ENCODE measurements at places on chromosomes 11 and 22.

GRCh38 chr22:20022231-20022977, 1.5 kb downstream of the TANGO2 start:
- no peak for DNase-seq

DNA sequence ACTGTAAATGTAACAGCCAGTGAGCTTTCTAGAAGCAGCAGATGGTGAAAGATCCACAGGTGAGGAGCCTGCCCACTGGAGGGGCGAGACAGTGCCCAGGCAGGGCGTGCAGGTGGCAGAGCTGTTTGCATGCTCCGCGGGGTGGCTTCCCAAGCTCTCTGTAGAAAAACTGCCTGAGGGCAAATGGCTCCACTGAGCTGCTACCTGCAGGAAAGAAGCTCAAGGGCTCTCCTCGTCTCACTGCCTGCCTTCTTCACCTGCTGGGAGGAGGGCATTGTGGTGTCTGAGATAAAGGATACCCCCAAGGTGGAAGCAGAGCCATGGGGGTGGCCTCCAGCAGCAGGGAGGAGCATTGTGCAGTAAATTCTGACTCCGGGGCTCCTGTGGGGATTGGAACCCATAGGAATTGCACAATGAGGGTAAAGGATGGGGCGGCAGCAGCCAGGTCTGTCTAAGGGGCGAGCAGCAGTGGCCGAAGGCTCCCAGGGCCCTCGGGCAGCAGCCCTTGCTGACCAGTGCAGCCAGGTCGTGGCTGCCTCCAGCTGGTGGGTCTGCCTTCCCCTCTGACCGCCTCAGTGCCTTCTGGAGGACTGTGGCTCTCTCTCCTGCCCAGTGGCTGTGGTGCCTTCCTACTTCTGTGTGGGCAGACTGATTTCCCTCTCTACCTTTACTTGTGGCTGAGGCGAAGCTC, 28.0 kb upstream of the CABP7 start:
- no peak for DNase-seq

DNA sequence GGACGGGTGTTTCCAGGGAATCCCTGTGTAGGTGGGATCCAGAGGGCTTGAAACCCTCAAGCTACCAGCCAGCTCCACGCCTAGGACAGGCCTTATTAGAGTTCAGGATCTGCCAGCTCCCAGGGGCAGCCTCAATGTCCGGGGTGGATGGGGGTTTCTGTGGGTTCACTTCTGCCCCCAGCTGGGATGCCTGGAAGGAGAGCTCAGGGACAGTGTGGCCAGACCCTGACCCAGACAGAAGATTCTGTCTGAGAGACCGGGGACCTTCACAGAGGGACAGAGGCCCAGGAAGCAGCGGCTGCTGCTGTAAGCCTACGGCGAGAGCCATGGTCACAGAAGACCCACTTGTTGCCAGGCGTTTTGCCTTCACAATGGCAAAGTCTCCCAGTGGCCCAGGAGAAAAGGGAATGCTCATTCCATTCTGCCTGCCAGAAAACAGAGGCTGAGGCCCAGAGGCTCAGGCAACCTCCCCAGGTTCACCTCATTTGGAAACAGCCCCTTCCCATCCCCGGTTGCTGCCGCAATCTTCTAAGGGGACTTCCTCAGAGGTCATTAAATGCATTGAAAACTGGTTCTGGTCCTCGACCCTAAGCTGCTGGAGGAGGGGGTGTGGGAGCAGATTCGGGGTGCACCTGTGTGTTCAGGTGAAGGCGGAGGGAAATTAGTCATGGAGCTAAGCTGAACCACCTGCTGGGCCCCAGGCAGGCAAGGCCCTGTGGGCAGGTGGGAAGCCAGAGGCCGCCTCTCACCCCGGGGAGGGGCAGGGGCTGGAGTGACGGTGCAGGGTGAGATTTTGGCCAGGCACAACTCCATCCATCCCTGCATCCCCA, 4.9 kb upstream of the KRTAP5-6 start:
- no peak for DNase-seq

GRCh38 chr11:128039140-128040021, 548.0 kb downstream of the ETS1 start:
- no peak for DNase-seq

DNA sequence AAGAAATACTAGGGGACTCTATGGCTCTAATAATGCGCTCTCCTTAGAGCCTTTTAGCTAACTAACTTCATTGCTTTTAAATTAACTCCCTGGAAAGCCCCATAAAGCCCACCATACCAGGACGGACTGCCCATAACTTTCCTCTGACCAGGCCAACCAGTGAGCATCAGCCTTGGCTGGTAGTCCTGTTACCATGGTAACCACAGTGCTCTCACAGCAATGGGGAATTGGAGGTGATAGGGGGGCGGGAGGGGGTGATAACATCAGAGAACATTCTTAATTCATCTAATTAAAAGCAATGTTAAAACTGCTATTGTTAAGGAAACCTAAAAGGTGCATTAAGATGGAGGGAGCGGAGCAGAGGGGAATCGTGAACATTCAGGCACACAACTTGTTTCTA, 27.2 kb upstream of the CHRM4 start:
- DNase-seq = no peak

DNA sequence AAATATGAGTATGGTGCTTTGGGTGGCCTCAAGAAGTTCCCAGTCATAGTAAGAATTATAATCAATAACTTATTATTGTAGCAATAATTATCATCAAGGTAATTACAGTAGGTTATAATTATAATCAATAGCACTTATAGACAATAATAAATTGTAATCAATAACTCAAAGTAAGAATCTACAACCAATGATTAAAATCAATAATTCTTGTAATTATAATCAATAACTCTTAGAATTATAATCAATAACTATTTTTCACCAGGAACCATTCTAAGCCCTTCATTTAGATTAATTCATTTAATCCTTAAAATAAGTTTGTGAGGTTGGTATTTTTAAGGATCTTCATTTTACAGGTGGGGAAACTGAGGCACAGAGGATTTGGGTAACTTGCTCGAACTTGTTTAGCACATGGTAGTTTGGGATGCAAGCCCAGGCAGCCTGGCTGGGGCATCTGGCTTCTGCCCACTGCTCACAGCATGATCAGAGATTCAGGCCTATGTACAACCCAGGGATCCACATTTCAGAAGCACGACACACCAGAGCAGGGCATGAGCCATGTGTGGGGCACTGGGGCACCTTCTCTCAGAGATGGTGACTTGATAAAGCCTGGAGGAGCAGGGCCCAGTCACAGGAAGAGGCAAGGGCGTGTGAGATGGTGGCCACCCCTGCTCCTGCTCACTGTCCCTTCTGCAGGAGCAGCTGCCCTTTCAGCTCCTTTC, 46.6 kb downstream of the SLC1A2 start:
- no peak for DNase-seq

GRCh38 chr11:69151836-69152235, 3.9 kb upstream of the SMIM38 start:
- DNase-seq = no peak

GRCh38 chr11:41308286-41308685, 151.2 kb downstream of the LRRC4C start:
- no peak for DNase-seq

- DNase-seq = no peak
These were observed 23.2 kb downstream of the TAF1D start for GRCh38 chr11:93718057-93718563.

- DNase-seq = no peak
These were observed 24.5 kb downstream of the BID start for GRCh38 chr22:17749605-17750395.

DNA sequence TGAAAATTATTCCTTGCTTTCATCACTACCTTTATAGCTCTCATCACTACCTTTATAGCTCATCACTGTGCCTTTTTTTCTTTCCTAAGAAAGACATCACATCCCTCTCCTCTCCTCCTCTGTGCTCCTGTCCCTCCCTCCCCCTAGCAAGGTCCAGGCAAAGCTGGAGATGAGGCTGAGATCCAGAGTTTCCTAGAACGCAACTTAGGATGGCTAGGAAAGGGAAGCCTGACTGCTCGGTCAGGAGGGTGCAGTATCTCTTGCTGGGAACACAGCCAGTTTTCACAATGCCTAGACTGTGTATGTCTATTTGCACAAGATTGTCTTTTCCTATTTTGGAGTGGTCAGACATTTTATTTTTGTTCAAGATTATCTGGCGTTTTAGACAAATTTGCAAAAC, 24.7 kb downstream of the TUB start:
- DNase-seq = no peak

- DNase-seq = no peak
These were observed 1.7 kb downstream of the AP1B1 start for GRCh38 chr22:29386708-29387107.

DNA sequence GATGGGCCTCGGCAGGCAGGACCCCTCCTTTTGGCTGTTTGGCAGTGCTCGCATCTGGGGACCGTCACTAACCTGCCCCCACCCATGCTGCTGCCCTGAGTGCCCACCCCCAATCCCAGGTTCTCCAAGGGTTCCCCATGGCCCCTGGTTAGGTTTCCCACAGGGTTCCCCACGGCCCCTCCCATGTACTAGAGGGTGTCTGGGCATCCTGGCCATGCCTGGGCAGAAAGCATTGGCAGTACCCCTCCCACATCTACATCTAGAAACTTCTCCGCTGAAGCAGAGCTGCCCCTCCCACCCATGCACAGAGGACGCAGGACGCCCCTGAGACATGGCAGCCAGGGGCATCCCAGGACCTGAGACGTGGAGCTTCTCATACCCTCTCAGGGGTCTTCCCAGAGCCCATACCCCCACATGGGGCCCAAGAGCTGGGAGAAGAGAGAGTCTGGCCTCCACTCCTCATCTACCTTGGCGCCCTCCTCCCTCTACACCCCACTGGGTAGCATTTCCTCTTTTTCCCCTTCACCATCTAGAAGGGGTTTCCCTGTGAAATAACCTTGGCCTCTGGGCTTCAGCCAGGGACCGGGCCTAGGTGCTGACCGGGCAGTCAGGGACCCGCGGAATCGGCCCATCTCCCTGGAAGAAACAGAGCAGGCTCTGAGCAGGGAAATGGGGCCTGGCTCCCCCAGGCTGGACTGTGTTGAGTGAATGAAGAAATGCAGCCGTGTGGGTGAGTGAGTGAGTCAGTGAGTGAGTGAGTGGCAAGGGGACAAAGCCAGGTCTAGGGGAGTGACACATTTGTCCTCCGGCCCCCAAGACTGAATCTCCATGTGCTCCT, 987.3 kb downstream of the BRD1 start:
- DNase-seq = no peak

GRCh38 chr11:35946766-35947165, 2.9 kb downstream of the LDLRAD3 start:
- DNase-seq = no peak

GRCh38 chr11:68974421-68975194, 6.2 kb downstream of the MRGPRD start:
- no peak for DNase-seq

DNA sequence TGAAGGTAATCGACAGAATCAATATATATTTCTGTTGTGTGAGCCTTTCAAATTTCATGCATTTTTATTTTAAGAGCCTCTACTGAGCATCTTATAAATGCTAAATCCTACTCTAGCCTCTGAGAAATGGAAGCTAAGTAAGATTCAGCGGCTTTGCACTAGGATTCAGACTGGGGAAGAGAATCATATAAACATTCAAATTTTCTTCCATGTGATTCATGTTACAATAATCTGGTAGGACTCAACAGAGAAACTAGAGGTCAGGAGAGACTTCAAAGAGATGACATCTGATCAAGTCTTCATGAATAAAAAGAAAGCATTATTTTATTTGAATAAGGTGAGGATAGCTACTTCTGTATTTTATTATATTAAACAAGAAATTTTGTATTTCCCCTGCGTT, 538.9 kb downstream of the DLG2 start:
- no peak for DNase-seq

DNA sequence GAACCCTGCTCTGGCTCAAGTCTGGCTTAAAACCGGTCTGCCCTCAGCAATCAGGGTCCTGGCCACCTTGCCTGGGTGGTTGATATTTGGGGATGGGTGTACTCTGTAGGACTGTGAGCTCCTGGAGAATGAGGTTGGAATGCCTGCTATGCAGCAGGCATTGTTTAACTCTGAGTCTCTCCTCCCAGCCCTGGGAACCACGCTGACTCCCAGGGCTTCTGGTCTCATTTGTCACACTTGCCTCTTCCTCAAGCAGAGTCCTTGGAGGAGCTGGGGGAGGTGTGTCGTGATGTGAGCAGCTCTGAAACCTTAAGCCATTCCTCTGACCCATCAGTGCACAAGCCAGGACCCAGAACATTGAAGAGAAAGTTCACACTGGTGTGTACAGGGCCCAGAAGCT, 340.1 kb downstream of the MN1 start:
- DNase-seq = no peak

DNA sequence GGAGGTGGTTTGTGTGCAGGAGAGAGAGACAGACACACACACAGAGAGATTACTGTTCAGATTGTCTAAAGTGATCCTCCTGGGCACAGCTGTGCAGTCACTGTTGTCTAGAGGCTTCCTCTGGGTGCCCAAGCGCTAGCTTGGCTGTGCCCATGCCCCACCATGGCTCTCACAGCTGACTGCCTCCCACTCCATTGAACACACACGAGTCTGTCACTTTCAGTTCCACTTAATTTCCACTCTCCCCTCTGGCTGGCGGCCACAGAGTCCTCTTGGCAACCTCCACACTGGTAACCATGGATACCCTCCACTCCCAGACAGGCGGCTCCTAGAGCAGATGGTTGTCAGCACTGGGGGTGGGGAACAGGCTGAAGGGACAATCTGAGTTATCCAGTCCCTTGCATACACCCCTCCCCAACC, 29.1 kb downstream of the MAP6 start:
- peak; percentile 17 for DNase-seq

- DNase-seq = no peak
These were observed 55.6 kb downstream of the TCF20 start for GRCh38 chr22:42214633-42215415.

- no peak for DNase-seq
These were observed 339.1 kb downstream of the GUCY1A2 start for GRCh38 chr11:106679181-106679580.

DNA sequence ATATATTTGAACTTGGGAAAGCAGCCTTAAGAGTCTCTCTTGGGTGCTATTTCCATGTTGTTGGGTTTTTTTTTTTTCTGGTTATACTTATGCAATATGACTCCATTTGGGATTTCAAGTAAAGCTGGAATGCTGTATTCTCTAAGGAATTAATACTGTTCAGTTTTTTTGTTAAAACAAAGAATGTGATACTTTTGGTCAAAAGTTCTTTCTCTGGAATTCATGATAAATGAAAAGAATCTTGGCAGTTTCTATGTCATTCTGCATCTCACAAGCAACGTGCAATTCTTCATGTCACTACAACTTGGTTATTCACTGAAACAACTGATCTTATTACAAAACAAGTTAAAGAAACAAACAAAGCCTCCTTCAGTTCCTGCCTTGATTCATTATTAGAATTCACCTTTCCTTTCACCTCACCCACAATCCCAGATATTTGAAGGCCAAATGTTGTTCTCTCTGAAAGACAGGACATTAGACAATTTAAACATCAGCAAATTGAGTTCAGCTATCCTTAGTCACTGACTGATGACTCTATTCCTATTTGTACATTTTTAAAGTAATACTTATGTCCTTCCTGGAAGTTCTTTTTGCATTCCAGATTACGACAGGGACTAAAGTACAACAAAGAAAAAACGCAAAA, 176.2 kb downstream of the SBF2 start:
- DNase-seq = no peak

GRCh38 chr11:469684-470560, 19.8 kb downstream of the PTDSS2 start:
- DNase-seq = no peak
